ENCODE measurements at places on chromosomes 13 and 19. TPM values are rescaled to one million over a fixed set of nuclear protein-coding genes. Genes with fewer than 3 reads are reported as not detected.
A peak's percentile ranks its signal among the peaks of the same experiment; 100 is the strongest.

DNA sequence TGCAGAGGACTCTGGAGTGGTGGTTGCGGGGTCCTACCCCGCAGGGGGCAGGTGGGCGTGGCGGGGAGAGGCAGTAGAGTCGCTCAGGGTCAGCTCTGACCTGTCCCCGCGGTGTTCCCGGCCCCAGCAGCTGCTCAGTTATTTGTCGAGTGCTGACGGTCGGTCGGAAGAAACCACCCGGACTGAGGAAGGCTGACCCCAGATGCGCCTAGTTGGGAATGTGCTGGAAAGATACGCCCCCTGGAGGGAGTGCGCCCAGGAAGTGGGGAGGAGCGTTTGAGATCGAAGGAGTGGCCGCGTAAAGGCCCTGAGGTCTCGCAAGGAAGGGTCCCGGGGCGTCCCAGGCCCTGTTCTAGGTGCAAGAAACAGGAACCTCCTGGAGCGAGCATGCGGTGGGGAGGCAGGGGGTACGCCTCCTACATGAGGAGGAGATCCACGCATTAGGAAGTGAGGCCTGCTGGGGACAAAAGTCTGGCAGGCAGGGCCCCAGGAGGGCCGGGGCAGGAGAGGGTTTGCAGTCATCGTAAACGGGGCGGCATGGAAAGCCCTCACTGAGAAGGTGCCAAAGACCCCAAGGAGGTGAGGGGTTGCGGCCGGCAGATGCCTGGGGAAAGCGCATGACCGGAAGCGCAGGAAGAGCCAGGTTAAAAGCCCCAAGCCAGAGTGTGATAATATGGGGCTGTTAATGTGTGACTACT lies 9.2 kb downstream of the CCDC8 start:
- DNase-seq: peak; percentile 59

DNA sequence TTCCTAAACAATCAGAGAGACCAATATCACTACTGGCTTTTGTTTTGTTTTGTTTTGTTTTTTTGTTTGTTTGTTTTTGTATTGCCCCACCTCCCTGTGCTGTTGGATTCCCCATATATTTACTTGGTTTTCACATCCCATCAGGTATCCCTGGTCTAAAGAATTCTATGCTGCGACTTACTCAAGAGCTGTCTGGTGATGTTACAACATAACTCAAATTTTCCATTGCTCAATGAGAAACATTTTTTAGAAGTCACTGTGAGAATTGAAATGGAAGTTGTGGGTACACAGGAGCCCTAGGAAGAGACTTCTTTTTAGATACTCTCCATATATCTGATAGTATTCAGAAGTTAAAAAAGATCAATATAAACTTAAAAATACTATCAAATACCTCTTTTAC lies 181.4 kb downstream of the KLF5 start:
- DNase-seq: no peak

GRCh38 chr13:70108356-70109105 lies at the start of gene KLHL1:
Gene KLHL1 (minus strand): TSS chr13:70108452. CDS start chr13:70107699, 753 bp downstream.
- no peak for DNase-seq

- no peak for DNase-seq
These were observed 456.6 kb downstream of the FGF9 start for GRCh38 chr13:22127277-22128164.

DNA sequence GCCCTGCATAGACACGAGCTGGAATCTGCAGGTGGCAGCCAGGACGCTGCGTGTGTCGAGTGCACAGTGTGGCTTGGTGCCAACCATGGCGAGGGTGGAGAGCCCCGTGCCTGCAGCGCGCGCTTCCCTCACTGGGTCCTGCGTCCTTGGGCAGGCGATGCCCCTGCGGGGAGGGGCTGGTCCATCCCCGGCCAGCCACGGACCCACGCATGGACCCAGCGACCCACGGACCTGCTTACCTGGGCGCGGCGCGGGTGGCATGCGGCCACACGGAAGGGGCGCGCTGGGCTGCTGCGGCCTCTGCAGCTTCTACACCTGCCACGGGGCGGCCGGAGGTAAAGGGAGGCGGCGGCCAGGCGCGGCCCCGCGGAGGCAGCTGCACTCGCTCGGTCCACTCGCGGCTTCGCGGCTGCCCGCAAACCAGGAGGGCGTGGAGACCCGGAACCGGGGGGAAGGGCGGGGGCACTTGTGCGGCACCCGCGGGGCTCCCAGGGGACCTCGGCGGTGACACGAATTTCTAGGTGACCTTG lies 569 bp upstream of the MCF2L start:
- no peak for DNase-seq

GRCh38 chr19:55273978-55274707 lies 5.8 kb downstream of the HSPBP1 start:
- no peak for DNase-seq

DNA sequence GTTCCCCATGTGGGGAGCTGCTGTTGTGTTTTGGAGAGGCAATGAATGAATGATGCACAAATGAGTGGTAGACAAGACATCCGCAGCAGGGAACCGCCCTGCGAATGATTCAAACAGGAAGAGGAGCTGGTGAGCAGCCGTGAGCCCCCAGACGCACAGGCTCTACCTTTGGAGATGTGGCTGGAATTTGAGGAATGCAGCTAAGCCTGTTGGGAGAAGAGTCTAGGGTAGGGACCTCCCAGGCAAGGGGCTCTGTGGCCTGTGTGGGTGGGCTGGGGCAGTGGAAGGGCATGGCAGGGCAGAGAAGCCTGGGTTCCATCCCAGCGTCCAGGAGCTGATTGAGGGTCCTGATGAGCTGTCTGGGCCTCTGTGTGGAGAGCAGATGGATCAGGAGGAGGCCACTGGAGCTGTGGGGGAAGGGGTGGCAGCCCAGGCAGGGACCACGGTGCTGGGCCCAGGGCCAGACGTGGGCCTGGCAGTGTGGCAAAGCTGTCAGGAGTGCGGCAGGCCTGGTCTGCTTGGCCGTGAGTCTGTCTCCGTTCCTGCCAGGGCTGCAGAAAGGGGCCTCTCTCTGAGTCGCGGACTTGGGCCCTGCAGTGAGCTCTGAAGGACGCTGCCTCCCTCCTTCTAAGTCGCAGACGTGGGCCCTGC lies 41.8 kb upstream of the DCUN1D2 start:
- DNase-seq: no peak

DNA sequence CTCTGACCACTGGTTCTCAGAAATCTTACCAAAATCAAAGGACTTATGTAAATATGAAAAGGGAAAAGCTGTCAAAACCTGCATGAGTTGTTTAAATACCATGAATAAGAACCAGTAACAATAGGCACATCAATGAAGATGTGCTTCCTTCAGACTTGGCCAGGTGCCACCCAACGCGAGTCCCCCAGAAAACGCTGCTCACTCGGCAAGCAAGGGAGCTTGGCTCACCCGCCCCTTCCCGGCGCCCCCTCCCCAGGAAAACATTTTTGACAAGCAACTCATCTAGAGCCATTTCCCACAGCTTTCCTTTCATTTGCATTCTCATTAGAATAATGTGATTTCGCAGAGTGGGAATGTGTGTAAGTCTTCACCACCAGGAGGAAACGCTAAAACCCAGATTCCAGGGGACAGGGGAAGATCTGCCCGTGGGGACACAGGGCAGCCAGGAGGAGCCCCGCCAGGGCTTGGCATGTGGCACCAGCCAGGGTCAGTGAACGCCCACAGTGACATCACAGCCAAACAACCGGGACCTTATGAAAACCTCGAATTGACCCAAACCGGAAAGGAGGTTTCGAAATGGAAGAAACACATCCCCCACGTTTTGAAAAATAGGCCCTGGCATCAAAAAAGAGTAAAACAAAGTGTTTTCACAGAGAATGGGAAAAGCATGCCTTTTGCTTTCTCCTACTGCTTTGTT lies 366.2 kb upstream of the TSHZ3 start:
- DNase-seq: peak; percentile 45

DNA sequence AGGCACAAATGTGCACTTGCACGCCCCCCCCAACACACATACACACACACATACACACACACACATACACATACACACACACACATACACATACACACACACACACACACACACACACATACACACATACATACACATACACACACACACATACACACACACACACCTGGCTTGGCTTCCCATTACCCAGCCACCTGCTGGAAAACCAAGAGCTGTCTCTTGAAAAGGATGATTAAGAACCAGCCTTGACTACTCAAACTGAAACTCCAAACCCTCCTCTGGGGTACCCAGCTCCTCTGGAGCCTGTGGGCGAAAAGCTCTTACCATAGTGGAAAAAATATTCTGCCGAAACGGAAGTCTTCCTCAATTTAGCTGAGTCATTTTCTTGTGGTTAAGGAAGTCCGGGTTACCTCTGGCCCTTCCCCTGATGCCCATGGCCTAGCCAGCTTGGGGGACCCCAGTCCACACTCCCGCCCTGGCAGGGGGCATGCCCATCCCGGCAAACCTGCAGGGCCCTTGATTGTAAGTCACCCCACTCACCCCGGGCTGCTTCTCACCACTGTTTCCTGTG lies 21.9 kb downstream of the CEBPA start:
- no peak for DNase-seq

DNA sequence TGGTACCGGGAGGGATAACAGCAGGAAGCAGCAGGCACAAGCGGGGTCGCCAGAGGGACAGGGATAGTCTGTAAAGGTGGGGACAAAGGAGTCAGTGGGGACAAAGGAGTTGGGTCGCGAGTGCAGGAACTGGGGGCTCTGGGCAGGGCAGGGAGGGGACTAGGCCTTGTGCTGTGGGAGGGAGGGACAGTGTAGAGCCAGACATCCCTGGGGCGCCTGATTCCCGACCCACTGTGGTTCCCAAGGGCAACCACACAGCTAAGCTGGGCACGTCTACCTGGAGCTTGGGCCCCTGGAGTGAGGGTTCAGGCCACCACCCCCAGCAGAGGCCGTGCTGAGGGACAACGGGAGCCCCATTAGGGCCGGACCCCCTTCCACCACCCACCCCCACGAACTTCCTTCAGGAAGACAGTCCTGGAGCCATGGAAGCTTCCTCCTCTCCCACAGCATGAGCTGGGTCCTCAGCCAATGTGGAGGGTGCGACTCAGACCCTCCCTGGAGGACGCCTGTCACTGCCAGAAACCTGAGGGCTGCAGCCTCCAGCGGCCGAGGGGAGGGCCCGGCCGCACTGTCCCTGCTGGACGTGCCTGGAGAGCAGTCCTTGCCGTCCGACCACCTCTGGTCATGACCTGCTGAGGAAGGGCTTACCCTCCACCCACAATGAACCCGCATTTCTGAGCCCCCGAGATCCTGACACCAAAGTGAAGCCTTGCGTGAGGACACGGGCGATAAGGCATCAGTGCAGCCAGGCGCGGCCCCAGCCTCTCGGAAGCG lies 77.9 kb downstream of the SPACA7 start:
- no peak for DNase-seq

- no peak for DNase-seq
These were observed 102.4 kb upstream of the SERTM1 start for GRCh38 chr13:36571444-36571843.

DNA sequence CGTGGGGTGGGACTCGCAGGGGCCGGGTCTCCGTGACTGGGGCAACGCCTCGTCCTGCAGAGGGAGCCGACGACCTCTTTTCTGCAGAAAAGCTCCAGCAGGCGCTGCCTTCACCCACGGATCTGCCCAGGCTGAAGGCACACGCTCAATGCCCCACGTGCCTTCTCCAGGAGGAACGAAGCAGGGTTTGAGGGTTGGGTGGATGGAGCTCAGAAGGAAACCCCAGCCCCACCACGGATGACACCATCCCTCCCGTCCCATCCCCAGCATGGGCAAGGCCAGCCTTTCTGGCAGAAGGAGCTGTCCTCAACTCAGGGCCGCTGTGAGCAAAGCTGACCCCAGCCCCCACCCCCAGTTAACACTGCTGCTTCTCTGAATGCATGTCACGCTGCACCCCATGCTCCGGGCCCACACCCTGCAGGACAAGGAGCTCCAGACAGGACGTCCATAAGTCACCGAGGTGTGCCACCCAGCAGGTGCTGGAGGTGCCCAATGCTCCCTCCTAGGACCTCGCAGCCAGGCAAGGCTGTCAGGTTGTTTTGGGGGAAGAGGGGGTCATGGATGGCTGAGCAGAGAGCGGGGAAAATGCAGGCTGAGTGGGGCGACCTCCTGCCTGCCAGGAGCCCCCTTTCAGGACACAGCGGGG lies 7.4 kb downstream of the C19orf25 start:
- no peak for DNase-seq

- DNase-seq: no peak
These were observed 7.3 kb upstream of the SPACA7 start for GRCh38 chr13:112368883-112369282.

The CAB39L gene
- total RNA-seq: 24.2 TPM

The ICAM3 gene
- total RNA-seq: 8.0 TPM

The C19orf81 gene
- not detected for total RNA-seq

The COX7A1 gene
- 120 TPM for total RNA-seq

The ZNF628 gene
- 11.9 TPM for total RNA-seq
